SK-N-MC (cell line): ENCODE measurements at places on chromosomes 2 and 18.

GRCh38 chr2:4300616-4301015 lies 597.2 kb downstream of the DCDC2C start:
- DNase-seq: no peak

DNA sequence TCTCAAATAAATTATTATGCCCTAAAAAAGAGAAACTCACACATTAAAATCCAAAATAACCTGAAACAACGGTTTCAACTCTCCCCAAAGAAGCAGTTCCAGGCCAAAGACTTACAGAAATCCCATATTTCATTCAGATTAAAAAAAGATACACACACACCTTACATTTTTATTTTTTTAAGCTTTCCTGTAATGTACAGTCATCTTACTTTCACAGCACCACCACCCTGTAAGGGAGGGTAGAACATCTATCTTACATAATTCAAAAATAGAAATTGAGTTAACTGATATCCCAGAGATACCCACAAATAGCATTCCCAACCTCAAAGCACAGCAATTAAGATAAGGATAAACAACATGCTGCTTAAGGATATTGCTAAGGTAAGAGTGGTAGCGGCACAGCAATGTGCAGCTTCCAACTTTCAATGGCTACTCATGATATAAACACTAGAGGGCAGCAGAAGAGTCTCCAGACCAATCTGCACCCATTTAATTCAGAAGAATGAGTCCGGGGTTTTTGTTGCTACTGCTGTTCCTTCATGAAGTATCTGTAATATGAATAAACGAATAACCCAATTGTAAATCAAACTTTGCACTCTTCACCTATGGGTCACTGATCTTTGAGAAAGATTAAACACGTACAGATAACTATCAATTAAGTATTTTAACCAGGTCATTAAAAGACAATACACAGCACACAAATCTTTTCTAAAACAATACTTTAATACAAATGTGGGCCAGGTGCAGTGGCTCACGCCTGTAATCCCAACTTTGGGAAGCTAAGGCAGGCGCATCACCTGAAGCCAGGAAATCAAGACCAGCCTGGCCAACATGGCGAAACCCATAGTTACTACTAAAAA lies 11.3 kb downstream of the GFPT1 start:
- no peak for DNase-seq

DNA sequence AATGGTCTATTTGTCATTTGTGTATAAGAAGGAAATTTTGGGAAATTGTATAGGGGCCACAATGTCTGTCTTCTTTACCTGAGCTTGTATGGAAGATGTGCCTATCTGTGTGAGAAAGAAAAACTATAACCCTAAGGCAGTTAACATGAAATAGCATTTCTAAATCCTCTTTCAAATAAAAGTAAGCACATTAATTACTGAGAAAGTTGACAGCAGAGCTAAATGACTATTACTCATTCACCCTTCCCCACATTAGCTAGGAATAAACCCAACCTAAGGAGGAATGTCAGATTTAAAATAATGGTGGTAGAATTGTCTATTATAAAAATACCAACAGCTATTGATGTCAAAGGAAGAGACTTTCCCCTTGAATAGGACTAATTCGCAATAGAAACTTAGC lies 56.2 kb downstream of the SLC38A11 start:
- DNase-seq: no peak

GRCh38 chr2:189020179-189020578 lies 46.0 kb downstream of the COL3A1 start:
- no peak for DNase-seq

DNA sequence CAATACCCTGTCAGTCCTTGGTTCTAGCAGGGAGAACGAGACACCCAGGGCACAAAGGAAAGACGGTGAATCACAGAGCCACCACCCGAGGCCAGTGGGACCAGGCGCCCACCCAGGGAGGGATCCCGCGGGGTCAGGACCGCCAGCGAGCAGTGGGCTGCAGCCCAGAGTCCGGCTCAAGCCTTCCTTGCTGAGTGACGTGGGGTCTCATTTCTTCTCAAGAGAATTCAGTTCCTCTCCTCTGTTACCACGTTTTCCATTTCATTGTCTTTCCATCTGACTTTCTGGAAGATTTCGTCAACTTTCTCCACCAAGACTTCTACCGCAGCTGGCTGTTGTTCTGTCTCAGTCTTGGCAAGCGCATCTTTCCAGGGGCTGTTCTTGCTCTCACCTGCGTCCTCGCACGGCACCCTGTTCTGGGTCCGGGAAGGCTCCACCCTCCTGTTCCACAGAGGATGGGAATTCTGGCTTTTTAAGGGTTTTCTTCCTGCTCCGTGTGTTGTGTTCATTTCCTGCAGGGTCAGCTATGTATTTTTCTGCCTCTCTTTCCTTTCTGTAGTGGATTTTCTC lies 248.6 kb downstream of the NDUFA10 start:
- no peak for DNase-seq

- DNase-seq: no peak
Measured at GRCh38 chr2:168090366-168091135, 156.8 kb downstream of the STK39 start.

- DNase-seq: no peak
Measured at GRCh38 chr2:8120506-8120860, 561.4 kb upstream of the ID2 start.
